ENCODE measurements at places on chromosomes 5 and 9.

DNA sequence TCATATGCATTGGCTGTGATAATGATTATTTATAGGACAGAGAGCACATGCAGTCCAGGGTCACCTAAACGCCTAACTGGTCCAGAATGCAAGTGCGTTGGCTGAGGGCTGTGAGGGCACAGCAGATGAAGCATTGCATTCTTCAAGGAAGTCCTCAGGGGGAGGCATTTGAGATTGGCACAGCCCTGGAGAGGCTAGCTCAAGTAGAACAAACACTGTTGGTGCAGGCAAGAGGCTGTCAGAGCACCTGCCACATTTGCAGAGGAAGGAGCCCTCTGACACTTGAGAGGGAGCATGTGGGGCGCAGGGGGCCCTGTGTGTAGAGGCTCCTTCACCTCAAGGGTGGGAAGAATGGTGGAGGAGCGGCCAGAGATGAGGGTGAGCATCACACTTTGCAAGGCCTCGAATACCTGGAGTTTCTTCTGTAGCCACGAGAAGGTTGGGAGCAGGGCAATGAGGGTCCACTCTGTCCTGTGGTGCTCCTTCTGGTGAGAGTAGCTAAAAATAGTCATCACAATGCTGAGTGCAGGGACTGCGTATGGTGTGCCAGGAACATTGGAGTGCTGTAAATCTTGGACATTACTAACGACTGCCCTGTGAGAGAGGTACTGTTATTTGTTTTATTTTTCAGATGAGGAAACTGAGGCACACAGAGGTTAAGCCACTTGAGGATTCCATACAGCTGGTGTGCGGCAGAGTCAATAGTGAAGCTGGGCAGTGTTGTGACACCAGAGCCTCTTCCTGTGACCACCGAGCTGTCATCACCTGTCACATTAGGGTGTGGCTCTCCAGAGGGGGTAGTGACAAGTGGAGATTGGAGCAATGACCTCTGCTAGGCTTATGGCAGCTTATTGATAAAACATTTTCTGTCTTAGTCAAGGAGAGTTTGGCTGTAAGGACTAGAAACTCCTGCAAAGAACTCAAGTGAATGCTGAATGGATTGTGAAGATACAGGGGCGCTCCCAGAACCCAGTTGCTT, 100.2 kb downstream of the PIP5K1B start:
- no peak for DNase-seq

DNA sequence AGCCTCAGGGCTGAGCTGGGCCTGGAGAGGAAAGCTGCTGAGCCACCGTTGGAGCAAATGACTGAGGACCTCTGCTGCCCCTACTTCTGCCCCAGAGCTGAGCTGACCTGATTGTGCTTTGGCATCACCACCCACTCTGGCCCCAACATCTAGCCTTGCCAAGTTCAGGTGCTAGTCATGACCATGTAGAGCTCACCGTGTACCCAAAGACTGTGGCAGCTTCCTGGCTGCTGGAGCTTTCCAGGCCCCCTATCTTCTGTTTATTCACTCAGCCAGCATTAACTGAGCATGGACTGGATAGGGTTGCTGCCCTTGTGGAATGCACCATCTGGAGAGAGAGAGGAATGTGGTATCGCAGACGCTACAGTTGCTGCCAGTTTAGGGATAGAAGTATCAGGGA, 49.1 kb downstream of the JADE2 start:
- DNase-seq: no peak

GRCh38 chr5:96050273-96050880, 88.7 kb upstream of the ELL2 start:
- DNase-seq: no peak

DNA sequence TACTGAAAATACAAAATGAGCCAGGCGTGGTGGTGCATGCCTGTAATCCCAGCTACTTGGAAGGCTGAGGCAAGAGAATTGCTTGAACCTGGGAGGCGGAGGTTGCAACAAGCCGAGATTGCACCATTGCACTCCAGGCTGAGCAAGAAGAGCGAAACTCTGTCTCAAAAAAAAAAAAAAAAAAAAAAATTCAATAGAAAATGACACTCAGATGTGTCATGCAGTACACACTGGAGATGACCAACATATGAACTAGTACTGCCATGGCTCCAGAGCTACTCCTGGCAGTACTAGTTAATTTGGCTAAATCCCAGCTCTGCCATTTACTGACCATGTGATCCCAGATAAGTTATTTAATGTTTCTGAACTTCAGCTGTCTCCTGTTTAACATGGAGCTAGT, 7.3 kb downstream of the ATOX1 start:
- no peak for DNase-seq

DNA sequence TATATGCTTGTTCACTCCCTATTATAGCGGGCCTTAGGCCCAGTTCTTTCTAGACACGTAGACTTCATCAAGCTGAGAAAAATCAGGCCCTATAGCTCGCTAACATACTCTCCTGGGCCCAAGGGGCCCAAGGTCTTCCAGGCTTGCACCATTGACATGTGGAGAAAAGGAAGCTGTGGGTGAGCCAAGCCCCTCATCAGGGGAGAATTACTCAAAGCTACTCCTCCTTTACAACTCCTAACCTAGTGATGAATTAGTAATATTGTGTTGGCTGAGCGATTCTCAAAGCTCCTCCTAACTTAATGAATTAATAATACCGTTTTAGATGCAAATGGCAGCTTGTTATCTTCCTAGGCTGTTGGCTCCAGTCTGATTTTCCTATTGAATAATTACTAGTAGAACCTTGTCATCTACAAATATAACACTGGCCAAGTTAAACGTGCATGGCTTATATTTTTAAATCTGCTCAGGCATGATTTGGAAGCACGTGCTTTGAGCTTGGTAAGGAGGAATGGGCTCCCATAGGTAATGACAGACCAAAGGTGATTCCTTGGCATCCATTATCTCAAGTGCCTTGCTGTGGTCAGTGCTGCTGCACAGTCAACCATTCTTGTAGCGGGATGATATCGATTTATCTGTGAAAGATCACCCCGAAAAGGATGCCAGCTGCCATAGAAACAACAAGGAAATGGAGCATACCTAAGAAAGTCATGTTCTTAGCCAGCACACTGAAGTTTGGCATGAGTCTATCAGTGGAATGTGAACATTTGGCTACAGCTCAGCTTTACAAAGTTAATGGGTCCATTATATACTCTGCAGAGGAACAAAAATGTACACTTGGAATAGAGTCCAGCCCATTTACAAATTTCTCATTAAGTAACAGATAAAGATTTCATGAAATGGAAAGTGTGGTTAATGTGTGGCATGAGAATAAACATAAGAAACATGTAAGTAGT, 23.8 kb downstream of the LVRN start:
- DNase-seq: no peak

GRCh38 chr9:15529566-15530324, 19.0 kb upstream of the PSIP1 start:
- DNase-seq: no peak

DNA sequence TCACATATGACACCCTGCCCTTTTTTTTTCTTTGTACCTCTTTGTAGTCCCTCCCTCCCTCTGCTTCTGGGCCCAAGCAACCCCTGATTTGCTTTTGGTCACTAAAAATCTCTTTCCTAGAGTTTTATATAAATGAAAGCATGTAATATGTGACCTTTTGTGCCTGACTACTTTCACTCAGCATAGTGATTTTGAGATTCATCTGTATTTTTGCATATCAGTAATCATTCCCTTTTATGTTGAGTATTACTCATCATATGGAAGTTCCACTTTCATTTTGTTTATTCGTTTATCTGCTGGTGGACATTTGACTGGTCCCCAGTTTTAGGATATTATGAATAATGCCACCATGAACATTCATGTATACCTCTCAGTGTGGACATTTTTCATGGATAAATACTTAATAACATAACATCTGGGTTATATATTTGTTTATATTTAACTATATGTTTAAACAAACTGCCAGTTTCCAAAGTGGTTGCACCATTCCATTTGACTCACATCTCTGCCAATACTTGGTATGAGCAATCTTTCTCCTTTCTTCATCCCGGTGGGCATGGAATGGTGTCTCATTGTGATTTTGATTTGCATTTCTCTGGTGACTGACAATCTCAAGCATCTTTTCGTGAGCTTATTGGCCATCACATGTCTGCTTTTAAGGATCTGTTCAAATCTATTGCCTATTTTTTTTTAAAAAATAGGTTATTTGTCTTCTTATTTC, 115.7 kb upstream of the S1PR3 start:
- no peak for DNase-seq

- no peak for DNase-seq
These were observed 273.1 kb downstream of the ARHGEF28 start for GRCh38 chr5:73899055-73899454.

GRCh38 chr5:68994645-68995044, 99.2 kb upstream of the SLC30A5 start:
- no peak for DNase-seq
